Osteoblast (primary cell): ENCODE measurements at places on chromosomes 16 and 17.

DNA sequence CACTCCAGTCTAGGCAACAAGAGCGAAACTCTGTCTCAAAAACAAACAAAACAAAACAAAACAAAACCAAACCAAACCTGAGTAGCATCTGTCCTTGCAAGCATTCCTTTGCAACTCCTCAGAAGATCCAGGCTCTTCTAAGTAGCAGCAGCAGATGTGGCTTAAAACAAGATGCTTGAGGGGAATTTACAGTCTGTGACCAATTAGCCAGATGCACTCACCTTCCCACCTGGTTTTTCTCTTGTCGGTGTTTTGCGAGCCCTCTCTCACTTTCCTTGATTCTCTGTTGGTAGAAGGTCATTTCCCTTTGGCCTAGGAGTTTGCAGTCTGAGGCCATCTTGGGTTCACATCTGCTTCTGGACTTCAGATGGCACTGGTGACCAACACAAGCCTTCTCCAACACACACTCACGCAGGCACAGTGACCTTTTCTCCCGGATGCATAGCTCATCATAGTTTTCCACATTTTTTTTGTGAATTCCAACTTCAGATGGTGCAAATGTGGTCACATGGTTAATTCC is 276.8 kb downstream of the STX8 start:
- no peak for DNase-seq
- no peak overlapping the region for H3K27ac ChIP-seq
- H3K36me3 ChIP-seq, result no peaks in the 10 kb centered on the region
- no peaks in the 10 kb centered on the region for H3K27me3 ChIP-seq

GRCh38 chr17:20825539-20825938 is 217.3 kb downstream of the USP22 start:
- H3K27me3 ChIP-seq, result no peaks in the 10 kb centered on the region
- no peaks in the 10 kb centered on the region for H3K4me1 ChIP-seq
- no peak overlapping the region for H3K27ac ChIP-seq
- no peak for DNase-seq

GRCh38 chr17:57505841-57506773 is 239.0 kb downstream of the CCDC182 start:
- H3K4me1 ChIP-seq, result peaks cover 5% of the 10 kb centered on the region
- no peak overlapping the region for H3K4me3 ChIP-seq
- no peaks in the 10 kb centered on the region for H3K36me3 ChIP-seq
- H3K27me3 ChIP-seq, result no peaks in the 10 kb centered on the region
- H3K27ac ChIP-seq, result no peak overlapping the region

- no peak for DNase-seq
- H3K4me3 ChIP-seq, result no peak overlapping the region
- no peaks in the 10 kb centered on the region for H3K36me3 ChIP-seq
- no peaks in the 10 kb centered on the region for H3K4me1 ChIP-seq
- H3K27ac ChIP-seq, result no peak overlapping the region
These were observed 236.7 kb downstream of the RBFOX3 start for GRCh38 chr17:79374087-79374689.

- H3K4me1 ChIP-seq, result peaks cover 62% of the 10 kb centered on the region
- DNase-seq, result peak; percentile 43
- peak overlapping the region; percentile 69 for H3K27ac ChIP-seq
- peaks cover 37% of the 10 kb centered on the region for H3K36me3 ChIP-seq
These were observed 3.2 kb downstream of the ACLY start for GRCh38 chr17:41915566-41915965.

- H3K27me3 ChIP-seq, result peaks cover 7% of the 10 kb centered on the region
- DNase-seq, result no peak
- H3K27ac ChIP-seq, result no peak overlapping the region
- no peak overlapping the region for H3K4me3 ChIP-seq
- peaks cover 13% of the 10 kb centered on the region for H3K4me1 ChIP-seq
- H3K36me3 ChIP-seq, result no peaks in the 10 kb centered on the region
These were observed 127.3 kb upstream of the NUDT7 start for GRCh38 chr16:77594799-77595596.

- no peak overlapping the region for H3K4me3 ChIP-seq
- H3K27me3 ChIP-seq, result no peaks in the 10 kb centered on the region
- H3K4me1 ChIP-seq, result peaks cover 5% of the 10 kb centered on the region
- no peak overlapping the region for H3K27ac ChIP-seq
- no peaks in the 10 kb centered on the region for H3K36me3 ChIP-seq
- no peak for DNase-seq
These were observed 180.7 kb downstream of the PARN start for GRCh38 chr16:14449334-14449733.

- H3K27me3 ChIP-seq, result no peaks in the 10 kb centered on the region
- no peaks in the 10 kb centered on the region for H3K4me1 ChIP-seq
- no peak for DNase-seq
- no peak overlapping the region for H3K4me3 ChIP-seq
These were observed 22.6 kb downstream of the PRPSAP1 start for GRCh38 chr17:76331083-76331482.

DNA sequence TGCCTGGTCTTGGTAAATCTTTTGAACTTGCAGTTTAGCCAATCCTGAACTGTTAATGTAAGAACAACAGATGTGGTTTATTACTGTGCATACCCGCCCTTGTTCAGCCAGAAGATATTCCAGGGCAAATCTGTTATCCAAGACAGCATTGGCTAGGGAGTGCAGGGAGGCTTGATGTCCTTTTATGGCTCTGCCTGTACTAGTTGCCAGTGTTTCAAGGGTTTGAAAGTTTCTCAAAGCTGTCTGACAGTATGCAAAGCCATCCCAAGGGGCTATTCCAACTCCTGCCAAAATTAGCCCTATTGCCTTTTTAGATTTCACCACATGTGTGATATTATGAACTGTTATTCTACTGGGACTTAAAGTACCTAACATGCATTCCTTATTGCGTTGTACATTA is 30.1 kb downstream of the LCMT1 start:
- H3K27ac ChIP-seq, result no peak overlapping the region
- H3K36me3 ChIP-seq, result peaks cover 52% of the 10 kb centered on the region
- no peak overlapping the region for H3K4me3 ChIP-seq
- H3K27me3 ChIP-seq, result no peaks in the 10 kb centered on the region
- DNase-seq, result peak; percentile 89

- H3K4me3 ChIP-seq, result no peak overlapping the region
- DNase-seq, result no peak
- H3K36me3 ChIP-seq, result no peaks in the 10 kb centered on the region
- H3K27ac ChIP-seq, result no peak overlapping the region
These were observed 47.4 kb upstream of the KSR1 start for GRCh38 chr17:27408891-27409290.

DNA sequence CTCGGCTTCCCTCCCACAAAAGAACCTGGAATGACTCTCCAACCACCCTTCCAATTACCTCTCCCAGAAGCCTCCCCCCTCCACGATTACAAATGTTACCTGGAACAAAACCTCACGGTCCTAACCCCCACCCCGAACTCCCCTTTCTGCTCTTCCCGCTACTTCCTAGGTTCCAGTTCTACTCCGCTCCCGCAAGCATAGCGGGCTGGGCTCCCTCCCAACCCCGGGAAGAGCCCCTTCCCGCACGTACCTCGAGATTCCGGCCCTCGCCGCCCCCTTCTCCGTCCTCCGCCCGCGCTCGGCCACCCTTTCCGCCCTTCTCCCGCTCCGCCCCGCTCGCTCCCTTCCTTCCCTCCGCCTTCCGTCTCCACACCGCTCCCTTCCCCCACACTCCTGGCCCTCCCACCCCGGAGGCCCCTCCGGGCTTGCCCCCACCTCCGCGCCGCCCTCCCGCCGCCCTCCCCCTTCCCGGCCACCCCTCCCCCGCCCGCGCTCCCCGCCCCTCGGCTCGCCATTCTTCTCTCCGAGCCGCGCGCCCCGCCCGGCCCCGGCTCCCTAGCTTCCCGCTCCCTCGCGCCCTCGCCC is 457 bp downstream of the CHTF8 start:
- no peaks in the 10 kb centered on the region for H3K27me3 ChIP-seq
- peak; percentile 98 for DNase-seq
- H3K27ac ChIP-seq, result peak overlapping the region; percentile 86
- peak overlapping the region; percentile 98 for H3K4me3 ChIP-seq

GRCh38 chr17:2058586-2059546 is 4.0 kb downstream of the HIC1 start:
- no peak overlapping the region for H3K27ac ChIP-seq
- no peak overlapping the region for H3K4me3 ChIP-seq
- H3K4me1 ChIP-seq, result peaks cover 26% of the 10 kb centered on the region
- no peaks in the 10 kb centered on the region for H3K27me3 ChIP-seq
- H3K36me3 ChIP-seq, result peaks cover 51% of the 10 kb centered on the region
- DNase-seq, result peak; percentile 93
